ENCODE measurements at places on chromosomes 3 and 15.

- DNase-seq, result no peak
Observed at GRCh38 chr3:193734737-193735366, 141.8 kb downstream of the OPA1 start.

DNA sequence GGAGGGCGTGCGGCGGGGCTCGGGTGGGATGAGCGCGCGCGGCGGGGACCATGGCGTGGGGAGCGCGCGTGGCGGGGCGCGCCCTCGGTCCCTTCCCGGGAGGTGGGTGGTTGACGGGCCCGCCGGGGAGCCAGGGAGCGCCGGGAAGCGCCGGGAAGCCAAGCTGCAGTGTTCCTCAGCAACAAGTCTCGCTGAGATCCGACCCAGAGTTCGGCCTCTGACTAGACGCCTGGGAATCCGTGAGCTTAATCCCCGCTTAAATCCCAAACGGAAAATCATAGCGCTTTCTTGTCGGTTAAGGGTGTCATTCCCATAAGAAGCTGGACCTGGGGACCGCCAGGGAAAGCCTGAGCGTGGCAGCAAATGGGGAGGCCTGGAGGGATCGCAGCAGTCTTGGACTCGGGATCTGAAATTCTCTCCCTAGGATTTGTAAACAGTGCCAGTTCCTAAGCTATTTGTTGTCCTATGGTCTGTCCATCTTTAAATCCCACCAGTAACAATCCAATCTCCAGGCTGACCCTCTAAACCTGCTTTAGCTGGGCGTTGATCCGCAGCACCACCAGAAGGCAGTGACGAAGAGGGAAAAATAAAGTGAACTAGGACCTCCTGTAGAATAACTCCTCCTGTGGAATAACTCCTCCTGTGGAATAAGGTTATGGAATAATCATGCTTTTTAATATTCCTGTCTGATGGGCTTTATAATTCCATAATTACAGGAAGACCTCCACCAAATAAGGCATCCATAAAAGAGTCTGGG lies 570 bp upstream of the NEDD4 start:
- no peak for DNase-seq

DNA sequence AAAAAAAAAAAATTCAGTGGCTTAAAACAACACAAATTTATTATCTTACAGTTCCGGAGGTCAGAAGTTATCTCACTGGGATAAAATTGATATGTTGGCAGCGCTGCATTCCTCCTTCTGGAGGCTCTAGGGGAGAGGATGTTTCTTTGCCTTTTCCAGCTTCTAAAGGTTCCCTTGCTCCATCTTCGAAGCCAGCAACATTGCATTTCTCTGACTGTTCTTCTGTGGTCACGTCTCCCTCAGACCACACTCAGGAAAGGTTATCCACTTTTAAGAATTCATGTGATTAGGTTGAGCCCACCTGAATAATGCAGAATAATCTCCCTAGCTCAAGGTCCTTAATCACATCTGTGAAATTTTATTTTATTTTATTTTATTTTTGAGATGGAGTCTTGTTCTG lies 23.4 kb upstream of the ACAP2 start:
- DNase-seq, result no peak

DNA sequence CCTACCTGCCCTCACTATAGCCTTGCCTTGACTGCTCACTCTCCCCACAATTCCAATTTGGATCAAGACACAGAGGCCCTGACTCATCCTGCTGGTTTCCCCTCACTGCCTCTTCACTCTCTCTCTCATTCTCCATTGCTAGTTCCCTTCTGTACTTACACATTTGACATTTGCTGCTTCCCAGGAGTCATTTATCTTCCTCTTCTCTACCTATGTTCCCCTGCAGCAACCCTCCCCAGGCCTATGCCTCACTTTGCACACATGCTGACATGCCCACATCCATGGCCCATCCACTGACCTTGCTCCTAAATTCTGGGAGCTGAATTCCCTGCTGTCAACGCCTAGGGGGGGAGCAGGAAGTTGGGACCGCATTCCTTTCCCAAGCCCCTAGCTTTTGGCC lies 82.2 kb downstream of the SRGAP3 start:
- no peak for DNase-seq

- DNase-seq, result no peak
Observed at GRCh38 chr3:23762759-23763477, 42.8 kb upstream of the UBE2E1 start.

DNA sequence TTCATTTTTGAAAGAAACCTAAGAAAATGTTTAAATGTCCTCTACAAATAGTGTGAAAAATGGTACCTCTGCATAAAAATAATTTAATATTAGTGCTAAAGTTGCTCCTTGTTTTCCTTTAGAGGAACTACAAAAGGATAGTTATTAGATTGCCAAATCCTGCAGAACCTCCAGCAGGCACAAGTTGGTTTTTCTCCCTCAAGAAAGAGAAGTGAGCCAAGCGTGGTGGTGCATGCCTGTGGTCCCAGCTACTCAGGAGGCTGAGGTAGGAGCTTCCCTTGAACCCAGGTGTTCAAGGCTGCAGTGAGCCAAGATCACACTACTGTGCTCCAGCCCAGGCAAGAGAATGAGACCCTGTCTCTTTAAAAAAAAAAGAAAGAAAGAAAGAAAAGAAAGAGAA lies 85.1 kb upstream of the TSEN2 start:
- DNase-seq, result no peak

- no peak for DNase-seq
Observed at GRCh38 chr15:33371159-33371558, 60.4 kb downstream of the RYR3 start.

DNA sequence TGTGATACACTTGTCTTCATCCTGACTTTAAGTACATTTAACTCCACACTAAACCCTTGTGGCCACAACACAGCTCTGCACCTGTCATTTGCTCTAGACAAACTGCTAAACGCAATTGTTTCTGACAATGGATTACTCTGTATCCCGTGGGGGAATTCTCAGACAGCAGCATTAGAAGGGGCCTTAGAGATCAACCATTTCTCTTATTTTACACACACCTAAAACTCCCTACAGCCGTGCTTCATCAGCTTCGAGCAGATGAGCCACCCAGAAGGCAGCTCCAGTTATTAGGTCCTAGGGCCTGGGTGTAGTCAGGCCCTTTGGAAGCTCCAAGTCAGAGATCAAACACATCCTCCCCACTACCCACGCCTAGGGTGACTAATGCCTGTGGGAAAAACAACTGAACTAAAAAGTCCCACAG lies 1.3 kb upstream of the IL12A start:
- no peak for DNase-seq

DNA sequence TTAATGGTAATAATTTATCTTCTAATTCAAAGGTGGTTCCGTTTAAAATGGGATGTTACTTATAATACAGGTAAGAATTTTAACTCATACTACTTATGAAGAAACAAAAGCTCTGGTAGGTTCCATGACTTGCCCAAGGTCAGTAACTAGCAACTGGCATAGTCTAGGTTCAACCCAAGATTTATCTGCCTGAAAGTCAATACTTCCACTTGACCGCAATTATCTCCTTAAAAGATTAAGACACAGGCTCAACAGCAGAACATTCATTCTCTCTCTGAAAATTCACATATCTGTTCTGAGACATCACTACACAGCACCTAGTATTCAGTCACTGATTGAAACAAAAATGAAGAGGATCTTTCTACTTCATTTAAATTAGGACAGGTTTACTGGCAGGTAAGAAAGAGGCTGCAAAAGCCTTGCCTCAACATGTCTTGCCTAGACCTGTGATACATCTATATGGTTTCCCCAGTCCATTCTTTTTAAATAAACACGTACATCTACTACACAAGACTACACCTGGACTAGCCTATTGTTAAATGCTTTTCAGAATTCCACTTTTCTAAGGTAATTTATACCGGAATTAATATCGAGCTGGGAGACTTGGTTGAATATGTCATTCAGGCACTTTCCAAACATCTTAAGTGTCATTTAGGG lies 1.2 kb downstream of the CSNK1G1 start:
- DNase-seq, result no peak

GRCh38 chr15:63484433-63485186 lies 19.8 kb upstream of the USP3 start:
- no peak for DNase-seq

GRCh38 chr15:31977812-31978661 lies 52.3 kb upstream of the CHRNA7 start:
- no peak for DNase-seq

DNA sequence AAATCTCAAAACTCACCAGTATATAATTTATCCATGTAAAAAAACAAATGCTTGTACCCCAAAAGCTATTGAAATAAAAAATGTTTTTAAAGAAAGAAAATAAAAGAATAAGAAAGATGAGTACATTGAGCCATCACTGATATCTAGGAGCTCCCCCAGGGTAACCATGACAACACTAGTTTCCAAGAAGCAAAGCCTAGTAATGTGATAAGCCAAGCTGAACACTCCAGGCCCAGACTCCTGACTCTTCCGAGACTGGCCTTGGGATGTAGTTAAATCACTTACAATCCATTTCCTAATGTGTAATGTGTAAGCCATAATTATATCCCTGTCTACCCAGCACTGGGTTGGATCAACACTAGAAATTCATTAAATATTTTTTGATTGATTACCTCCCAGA lies 21.1 kb upstream of the ATP8B4 start:
- DNase-seq, result no peak

DNA sequence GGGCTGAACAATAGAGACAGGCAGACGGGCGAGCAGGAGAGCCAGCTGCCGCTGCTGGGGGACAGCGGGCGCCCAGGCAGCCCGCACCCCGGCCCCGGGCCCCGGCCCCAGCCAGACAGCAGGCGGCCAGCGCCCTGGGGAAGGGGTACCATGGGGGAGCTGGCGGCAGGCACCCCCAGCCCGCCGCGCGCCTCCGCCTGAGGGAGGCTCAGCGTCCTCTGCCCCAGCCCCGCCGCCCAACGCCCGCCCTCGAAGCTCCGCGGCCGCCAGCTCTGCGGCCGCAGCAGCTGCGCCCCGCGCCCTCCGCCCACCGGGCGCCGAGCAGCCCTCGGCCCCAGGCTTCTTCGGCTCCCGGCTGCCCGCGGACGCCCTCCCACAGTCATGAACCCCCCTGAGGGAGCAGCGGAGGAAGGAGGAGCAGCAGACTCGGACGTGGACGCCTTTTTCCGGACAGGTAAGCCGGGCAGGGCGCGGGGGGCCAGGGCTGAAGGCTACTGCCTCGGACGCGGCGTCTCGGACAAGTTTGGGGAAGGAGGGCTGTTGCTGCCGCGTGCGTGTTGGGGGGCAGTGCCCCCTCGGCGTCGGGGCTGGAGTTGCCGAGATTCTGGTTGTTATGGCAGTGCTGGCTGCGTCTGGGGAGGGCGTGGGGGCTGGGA lies 41.6 kb upstream of the ROPN1 start:
- no peak for DNase-seq

- no peak for DNase-seq
Observed at GRCh38 chr3:132509096-132509495, 88.0 kb upstream of the ACKR4 start.

- DNase-seq, result no peak
Observed at GRCh38 chr3:181797431-181797830, 85.7 kb downstream of the SOX2 start.

GRCh38 chr15:75695634-75696310 lies 16.9 kb downstream of the CSPG4 start:
- DNase-seq, result no peak

DNA sequence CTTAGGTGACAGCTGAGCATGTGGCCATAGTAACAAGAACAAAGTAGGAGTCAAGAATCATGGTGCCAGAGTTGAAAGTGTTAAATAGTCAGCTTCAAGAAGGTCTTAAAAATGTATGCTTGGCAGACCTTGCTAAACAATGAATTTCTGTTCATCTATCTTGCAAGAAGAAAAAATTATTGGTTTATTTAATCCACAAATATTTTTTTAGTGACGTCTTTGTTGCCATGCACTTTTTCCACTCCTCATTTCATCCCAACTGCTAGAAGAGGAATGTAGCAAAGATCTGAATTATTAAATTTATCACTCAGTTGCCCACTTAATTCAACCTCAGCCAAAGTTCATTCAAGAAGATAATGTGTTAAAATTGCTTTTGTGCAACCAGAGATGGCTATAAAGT lies 3.2 kb upstream of the SLC4A7 start:
- DNase-seq, result no peak

DNA sequence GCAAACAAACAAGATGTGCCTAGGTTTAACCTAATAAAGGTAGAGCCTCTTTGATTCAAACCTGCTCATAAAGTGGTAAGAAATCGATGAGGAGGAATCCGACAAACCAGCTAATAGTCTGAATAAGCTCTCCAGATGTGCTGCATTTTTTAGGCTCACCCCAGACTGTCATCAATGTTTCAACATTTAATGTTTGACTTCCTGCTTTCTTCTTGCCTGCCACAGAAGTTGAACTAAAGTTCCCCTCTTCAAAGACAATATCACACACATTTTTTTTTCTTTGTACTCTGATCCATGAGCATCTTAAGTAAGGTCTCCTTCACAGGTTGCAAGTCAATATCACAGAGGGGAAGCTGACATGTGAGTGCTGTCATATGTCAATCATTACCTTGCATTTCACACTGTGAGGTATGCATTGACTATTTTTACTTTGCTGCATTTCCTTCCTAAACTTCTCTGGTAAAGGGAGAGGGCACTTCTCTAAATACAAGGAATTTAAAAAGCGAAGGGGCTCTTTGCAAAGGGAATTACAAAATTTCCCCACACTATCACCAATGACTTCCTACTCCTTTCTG lies 172.3 kb upstream of the MCTP2 start:
- DNase-seq, result no peak
